ENCODE measurements at places on chromosomes 16 and 17.

DNA sequence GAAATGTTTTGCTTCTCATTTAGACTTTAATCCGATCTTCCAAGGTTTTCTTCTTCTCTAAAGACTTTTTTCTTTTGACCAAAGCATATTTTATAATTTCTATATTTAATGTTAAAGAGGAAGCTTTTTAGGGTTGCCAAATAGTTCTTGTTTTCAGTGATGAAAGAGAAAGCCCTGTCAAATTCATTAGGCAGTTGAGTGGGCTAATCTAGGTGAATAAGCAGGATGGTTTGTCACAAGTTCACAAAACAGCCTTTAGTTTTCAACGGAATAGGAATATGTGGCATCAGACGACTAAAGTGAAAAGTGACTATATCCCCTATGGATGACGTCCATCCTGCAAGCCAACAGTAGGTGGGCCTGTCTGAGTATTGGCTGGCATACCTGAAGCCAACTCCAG is 118.8 kb downstream of the NLK start:
- DNase-seq: no peak

GRCh38 chr16:53212893-53213223 is 158.1 kb downstream of the CHD9 start:
- no peak for DNase-seq

GRCh38 chr17:80492343-80493136 is 16.1 kb upstream of the NPTX1 start:
- no peak for DNase-seq

- no peak for DNase-seq
These were observed 7.0 kb downstream of the COG1 start for GRCh38 chr17:73199751-73200317.

- no peak for DNase-seq
These were observed 790 bp downstream of the CRHR1 start for GRCh38 chr17:45784741-45785479.

DNA sequence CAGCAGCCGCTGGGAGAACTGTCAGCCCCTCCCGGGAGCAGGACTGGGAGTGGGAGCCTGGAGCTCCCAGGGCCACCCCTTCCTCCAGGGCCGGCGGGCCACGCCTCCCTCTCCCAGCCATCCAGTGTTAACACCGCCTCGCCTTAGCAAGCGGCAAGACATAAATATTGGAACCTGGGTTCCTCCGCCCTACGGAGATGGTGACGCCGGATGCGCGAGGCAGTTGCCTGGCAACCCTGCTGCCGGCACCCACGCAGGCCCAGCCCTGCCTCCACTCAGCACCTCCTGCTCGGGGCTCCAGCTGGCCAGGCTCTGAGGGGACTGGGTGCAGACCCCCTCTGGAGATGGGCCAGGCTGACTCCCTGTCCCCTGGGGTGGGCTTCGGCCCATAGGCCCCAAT is 27.4 kb upstream of the CACNA1H start:
- DNase-seq: no peak

DNA sequence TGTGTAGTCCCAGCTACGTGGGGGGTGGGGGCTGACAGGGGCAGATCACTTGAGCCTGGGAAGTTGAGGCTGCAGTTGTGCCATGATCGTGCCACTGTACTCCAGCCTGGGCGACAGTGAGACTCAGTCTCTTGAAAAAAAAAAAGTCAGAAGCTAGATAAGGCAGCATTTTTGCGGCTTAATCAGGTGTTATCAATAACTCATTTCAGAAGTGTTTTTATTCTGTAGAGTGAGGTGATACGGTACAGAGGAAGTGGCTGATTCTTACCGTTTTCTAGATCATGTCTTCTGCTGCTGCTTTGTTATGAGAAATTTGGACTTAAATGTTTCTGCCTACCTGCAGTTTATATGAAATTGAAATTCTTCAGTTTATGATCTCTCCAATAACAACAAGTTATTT is 18.6 kb downstream of the ZC3H18 start:
- DNase-seq: no peak

DNA sequence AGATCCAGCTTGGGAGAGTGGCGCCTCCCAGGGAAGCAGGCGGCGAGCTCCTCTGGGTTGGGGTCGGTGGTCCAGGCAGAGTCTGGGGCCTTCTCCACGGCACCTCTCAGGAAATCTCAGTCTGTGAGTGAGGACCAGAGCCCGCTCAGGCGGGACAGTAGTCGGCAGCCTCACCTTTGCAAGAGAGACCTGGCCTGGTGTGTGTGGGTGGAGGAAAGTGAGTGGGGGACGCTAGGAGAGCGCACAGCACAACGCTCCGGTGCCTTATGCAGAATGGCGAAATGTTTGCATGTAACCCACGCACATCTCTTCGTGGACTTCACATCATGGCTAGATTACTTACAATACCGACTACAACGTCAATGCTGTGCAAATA is 2.2 kb downstream of the AHSP start:
- no peak for DNase-seq

Data from T follicular helper cell (primary cell).